Stimulated activated CD4-positive, alpha-beta T cell treated with anti-CD3 and anti-CD28 coated beads, TNF-alpha, amount 100 ng/mL, for 1 hour (primary cell): ENCODE measurements at places on chromosomes 1 and 21.

- no peak for DNase-seq
Measured at GRCh38 chr1:4599951-4600481, 54.4 kb upstream of the AJAP1 start.

DNA sequence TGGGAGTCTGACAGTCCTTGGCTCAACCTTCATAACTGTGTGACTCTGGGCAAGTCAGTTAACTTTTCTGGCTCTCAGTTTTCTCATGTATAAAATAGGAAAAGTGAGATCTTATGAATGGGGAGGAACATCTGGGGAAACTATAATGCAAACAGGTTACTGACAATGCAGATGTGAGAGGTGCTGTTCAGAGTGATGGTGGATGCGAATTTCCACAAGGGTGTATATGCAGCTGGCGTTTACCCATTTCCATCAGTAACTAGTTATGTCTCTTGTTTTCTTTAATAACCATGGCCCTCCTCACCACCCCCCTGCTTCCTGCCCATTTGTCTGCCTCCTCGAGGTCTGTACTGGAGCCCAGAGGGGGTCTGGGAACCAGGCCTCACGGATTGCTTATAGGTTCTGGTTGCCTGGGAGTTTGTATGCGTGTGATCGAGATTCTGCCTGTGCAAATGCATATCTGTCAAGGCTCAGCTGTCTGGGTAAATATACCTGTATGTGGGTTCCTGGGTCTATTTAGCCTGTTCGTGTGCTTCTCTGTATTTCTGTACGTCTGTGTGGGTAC is 44.4 kb downstream of the AHDC1 start:
- no peak for DNase-seq

DNA sequence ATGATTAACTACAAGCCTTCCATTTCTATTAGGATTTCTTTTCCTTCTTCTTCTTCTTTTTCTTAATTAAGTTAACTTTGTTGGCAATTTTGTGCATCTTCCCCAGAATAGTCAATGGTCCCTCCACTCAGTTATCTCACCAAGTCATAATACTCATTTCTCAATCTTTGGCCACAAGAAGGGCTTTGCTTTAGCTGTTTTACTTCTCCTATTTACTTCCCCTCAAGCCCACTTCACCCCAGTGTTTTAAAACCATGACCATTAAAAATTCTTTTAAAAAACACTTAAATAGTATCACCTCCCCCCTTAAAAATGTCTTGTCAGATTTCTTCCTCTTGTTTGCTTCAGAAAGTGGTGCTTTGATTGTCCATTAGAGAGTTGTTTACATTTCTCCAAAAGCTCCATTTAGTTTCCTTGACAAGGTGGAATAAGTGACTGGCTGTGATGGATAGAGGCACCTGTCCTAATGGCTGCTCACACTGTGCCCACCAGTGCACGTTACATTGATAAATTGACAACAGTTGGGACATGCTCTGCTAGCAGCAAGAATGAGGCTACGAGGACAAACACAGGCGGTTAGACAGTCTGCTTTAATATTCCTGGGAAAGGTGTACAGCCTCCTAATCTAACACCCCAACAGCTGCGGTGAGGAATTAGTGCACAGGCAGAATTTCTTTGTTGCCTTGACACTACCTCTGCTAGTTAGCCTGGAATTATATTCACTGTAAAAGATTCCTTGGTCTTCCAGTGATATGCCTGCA is 354.7 kb downstream of the LMO4 start:
- no peak for DNase-seq

DNA sequence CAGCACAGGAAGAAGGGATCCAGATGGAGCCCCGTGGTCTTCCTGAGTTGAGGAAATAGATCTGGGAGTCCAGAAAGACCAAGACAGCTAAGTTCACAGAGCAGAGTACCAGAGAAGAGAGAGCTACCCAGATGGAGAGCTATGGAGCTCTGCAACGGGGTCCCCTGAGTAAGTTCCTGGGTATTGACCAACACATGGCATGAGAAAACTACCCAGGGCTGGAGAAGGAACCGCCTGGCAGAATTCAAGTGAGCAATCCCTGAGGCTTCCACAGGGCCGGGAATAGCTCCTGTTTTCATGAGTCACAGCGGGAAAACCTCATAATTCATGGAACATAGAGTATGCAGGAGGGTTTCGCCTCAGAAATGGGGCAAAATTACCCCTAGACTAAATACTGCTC is 19.7 kb downstream of the STPG1 start:
- DNase-seq: no peak

GRCh38 chr1:2160451-2161300 is 33.9 kb downstream of the FAAP20 start:
- no peak for DNase-seq

DNA sequence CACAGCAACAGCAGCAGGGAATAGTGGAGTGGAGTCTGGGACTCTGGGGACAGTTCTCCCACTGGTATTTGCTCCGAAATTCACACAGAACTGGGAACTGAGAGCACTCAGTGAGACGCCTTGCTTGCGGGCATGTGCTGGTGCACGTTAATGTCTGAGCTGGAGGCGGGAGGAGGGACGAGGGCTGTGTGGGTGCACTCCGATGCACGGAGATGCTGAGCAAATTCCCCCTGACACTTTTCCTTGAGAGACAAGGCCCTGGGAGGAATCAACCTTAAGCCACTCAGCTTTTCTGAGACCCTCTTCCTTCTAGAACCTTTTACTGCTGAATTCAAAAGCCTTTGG is 2.8 kb downstream of the RGS8 start:
- DNase-seq: no peak

GRCh38 chr1:25478633-25479032 is 47.9 kb downstream of the MACO1 start:
- no peak for DNase-seq

- DNase-seq: no peak
Measured at GRCh38 chr1:67945733-67946374, 104.6 kb downstream of the DIRAS3 start.

DNA sequence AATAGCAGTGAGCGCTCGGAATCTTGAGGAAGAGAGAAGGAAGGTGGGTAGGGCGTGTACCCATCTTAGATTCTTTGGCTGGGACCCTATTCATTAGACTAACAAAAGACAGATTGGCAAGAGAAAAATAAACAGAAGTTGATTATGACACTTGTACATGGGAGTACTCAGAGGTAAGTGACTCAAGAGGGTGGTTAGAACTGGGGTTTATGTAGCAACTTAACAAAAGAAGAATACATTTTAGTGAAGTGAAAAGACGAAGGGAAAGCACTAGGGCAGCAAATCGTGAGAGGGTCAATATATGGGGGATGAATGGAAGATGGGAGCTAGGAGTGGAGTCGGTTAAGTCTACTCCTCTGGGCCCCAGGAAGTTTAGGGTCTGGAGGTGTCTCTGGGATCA is 25.8 kb upstream of the RCC2 start:
- no peak for DNase-seq

DNA sequence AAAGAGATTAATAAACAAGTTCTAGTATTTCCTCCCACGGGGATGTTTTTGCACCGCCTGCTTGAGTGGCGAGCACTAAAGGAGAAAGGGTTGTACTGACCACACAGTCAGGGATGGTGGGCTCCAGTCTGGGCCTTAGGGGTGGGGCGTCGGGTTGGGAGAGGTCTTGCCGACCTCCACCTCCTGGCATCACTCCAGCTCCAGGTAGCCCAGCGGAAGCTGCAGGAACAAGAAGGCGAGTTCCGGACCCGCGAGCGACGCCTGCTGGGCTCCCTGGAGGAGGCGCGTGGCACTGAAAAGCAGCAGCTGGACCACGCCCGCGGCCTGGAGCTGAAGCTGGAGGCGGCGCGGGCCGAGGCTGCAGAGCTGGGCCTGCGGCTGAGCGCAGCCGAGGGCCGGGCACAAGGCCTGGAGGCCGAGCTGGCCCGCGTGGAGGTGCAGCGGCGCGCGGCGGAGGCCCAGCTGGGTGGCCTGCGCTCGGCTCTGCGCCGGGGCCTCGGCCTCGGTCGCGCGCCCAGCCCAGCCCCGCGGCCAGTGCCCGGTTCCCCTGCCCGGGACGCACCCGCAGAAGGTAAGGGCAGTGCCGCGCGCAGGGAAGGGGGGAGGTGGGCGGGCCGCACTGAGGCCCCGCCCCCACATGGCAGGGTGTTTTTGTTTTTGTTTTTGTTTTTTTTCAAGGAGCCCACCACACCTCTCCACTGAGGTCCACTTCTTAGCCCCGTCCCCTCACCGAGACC is 19.7 kb downstream of the MFAP2 start:
- peak; percentile 43 for DNase-seq

- DNase-seq: no peak
Measured at GRCh38 chr1:233189526-233189925, 106.0 kb downstream of the PCNX2 start.

DNA sequence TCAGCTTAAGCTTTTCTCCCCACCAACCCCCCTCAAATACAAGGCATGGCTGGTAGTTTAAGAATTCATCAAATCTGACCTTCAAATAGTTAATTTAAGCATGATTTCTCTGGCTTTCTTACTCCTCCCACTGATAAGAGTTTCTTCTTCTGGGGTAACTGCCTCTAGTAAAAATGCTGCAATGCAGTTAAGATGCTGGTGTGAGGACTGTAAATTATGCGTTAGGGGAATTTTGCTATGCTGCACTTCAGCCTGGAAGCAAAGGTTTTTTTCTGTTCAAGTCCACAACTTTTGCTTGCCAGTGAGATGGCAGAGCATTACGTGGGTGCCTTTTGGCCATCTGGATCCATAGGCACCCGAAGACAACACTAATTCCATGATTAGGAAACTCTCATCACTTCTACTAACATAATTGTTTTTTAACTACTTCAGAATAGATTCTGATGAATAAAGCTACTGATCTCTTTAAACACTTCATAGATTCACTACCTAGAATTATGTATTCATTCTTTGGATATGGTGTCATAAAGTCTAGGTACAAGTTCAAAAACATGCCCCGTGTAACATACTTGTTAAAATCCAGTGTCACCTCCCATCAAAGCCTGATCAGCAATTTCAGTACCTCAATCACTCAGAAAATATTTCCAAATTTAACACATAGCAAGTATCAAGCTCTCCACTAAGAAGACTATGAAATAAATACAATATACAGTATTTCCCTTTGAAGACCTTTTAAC is 8.8 kb upstream of the SMYD2 start:
- DNase-seq: no peak

DNA sequence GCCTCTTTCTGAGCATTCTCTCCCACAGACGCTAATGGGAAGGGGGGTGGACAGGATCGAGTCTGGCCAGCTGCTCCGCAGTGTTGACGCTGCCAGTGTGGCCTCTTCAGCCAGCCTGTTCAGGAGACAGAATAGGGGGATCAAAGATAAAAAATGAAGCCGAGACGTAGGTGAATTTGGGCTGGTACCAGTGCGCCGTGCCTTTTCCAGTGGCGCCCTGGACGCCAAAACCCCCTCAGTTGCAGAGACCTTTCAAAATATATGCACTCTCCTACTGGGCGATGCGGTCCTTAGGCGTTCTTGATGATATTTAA is 1.1 kb downstream of the TTC3 start:
- DNase-seq: no peak

- no peak for DNase-seq
Measured at GRCh38 chr1:22518379-22518778, 44.9 kb upstream of the EPHA8 start.

DNA sequence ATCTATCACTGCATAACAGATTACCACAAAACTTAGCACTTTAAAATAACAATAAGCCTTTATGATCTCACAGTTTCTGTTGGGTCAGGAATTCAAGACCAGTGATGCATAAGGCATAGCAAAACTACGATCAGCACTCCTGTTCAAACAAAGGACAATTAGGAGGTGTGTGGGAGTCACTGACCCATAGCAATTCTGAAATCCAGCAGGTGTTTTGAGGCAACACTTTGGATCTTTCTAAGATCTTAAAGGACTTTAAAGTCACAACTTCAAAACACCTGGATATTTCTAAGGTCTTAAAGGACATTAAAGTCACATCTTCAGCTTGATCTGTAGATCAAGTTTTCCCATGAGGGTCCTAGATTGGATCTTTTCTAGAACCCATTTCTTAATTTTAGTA is 35.3 kb downstream of the AKT3 start:
- DNase-seq: no peak

- no peak for DNase-seq
Measured at GRCh38 chr1:28035420-28035819, 53.0 kb downstream of the EYA3 start.

GRCh38 chr1:193417945-193418744 is 231.7 kb upstream of the B3GALT2 start:
- DNase-seq: no peak

GRCh38 chr1:112388436-112388835 is 7.6 kb upstream of the CTTNBP2NL start:
- no peak for DNase-seq

GRCh38 chr1:99956755-99957154 is 13.0 kb upstream of the SLC35A3 start:
- DNase-seq: no peak

DNA sequence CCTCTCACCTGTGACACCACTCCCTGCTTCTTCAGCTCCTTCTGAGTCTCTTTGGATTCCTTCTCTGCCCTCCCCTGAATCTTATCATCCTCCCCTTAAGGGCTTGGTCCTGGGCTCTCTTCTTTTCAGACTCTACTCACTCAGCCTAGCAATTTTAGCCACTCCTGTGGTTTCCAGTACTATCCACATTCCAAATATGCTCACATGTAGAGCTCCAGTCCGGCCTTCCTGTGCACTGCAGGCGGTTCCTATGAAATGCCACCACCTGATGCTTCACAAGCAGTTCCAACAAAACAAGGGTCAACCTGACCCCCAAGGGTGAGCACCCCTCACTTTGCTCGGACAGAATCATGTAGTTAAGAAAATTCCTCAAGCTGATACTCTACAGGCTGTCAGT is 35.9 kb downstream of the MAB21L3 start:
- no peak for DNase-seq

GRCh38 chr1:107875689-107876088 is 89.3 kb downstream of the VAV3 start:
- no peak for DNase-seq
